ENCODE measurements at places on chromosomes 11 and 22. TPM values are rescaled to one million over a fixed set of nuclear protein-coding genes. Genes with fewer than 3 reads are reported as not detected.
A peak's percentile ranks its signal among the peaks of the same experiment; 100 is the strongest.

GRCh38 chr11:111923351-111923788 lies 4.7 kb downstream of the C11orf52 start:
- H3K27ac ChIP-seq, result peak overlapping the region; percentile 84
- no peak overlapping the region for H3K4me3 ChIP-seq
- peaks cover 15% of the 10 kb centered on the region for H3K4me1 ChIP-seq

DNA sequence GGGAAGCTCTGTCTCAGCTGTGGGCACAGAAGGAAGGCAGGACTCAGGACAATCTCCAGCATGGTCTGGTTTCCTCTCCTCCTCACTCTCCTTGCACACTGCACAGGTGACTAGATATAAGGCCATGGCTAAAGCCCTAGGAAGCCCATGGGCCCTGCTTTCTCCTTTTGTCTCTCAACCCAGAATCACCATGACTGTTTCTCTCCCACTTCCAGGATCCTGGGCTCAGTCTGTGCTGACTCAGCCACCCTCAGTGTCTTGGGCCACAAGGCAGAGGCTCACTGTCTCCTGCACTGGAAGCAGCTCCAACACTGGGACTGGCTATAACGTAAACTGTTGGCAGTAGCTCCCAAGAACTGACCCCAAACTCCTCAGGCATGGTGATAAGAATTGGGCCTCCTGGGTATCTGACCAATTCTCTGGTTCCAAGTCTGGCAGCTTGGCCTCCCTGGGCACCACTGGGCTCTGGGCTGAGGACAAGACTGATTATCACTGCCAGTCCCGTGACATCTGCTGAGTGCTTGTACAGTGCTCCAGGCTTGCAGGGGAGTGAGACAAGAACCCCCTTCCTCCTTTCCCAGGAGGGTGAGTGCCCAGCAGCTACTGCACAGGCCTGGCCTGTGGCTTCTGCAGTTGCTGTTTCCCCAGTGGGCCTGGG lies 104.0 kb upstream of the TOP3B start:
- no peaks in the 10 kb centered on the region for H3K4me1 ChIP-seq
- H3K27ac ChIP-seq, result no peak overlapping the region
- H3K27me3 ChIP-seq, result no peaks in the 10 kb centered on the region
- H3K36me3 ChIP-seq, result no peaks in the 10 kb centered on the region

- no peak for DNase-seq
- no peaks in the 10 kb centered on the region for H3K4me1 ChIP-seq
- H3K4me3 ChIP-seq, result no peak overlapping the region
- no peak overlapping the region for H3K27ac ChIP-seq
- H3K27me3 ChIP-seq, result no peaks in the 10 kb centered on the region
- H3K36me3 ChIP-seq, result no peaks in the 10 kb centered on the region
Observed at GRCh38 chr22:19483481-19484244, 3.9 kb downstream of the CDC45 start.

GRCh38 chr22:42280140-42280539 lies 9.7 kb upstream of the TCF20 start:
- H3K27me3 ChIP-seq, result peaks cover 4% of the 10 kb centered on the region
- H3K36me3 ChIP-seq, result no peaks in the 10 kb centered on the region
- H3K27ac ChIP-seq, result no peak overlapping the region

GRCh38 chr22:47123827-47124442 lies 361.5 kb downstream of the TBC1D22A start:
- H3K27ac ChIP-seq, result no peak overlapping the region
- H3K4me1 ChIP-seq, result no peaks in the 10 kb centered on the region
- no peak overlapping the region for H3K4me3 ChIP-seq
- no peaks in the 10 kb centered on the region for H3K36me3 ChIP-seq
- peak; percentile 18 for DNase-seq

DNA sequence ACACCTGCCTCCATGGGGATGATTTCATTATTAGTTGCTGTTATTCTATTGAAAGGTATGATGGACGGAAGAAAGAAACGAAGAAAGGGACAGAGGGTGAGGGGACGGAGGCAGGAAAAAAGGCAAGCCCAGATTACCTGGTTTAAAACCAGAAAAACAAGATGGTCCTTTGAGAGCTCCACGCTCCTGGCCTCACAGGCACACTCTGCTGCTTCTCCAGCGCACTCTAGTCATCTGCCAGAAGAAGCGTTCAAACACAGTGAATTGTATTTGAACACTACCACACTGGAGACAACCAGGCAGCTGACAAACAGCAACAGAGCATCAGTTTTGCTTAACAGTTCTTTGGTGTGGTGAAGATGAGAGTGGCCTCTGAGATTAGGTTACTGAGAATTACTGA lies 216.9 kb downstream of the CADM1 start:
- H3K4me3 ChIP-seq, result no peak overlapping the region
- H3K36me3 ChIP-seq, result no peaks in the 10 kb centered on the region
- no peaks in the 10 kb centered on the region for H3K4me1 ChIP-seq
- DNase-seq, result no peak

- no peaks in the 10 kb centered on the region for H3K4me1 ChIP-seq
- H3K4me3 ChIP-seq, result no peak overlapping the region
Observed at GRCh38 chr11:116605543-116606459, 167.0 kb downstream of the BUD13 start.

DNA sequence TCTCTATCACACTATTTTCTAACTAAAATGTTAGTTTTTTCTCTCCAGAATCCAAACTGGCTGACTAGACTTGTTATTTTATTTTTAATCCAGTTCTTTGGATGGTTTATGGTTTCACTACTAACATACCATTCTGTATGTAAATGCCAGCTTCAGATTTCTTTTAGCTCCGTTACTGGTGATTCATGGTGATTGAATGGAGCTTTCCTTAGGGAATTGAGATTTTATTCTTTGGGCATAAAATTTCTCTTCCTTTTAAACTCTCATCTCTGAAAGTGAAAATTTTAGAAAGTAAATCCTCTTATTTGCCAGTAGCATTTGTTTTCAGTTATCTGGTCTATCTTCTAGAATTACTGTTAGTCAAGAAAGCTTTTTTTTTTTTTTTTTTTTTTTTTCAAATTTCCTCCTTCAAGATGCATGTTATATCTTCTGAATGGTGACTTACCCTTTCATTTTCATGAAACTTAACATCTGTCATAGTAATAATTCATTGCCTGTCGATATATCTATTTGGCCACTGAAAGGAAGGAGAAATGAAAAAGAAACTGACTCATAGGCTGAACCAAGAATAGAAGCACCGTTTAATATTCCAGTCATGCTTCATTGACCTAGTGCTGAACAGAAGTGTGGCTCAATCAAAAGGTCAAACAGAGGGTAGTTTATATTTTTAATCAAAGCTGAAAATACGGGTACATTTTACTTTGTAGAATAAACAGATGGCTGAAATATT lies 6.4 kb downstream of the ENDOD1 start:
- H3K4me1 ChIP-seq, result no peaks in the 10 kb centered on the region
- no peak overlapping the region for H3K27ac ChIP-seq
- no peaks in the 10 kb centered on the region for H3K36me3 ChIP-seq
- H3K27me3 ChIP-seq, result no peaks in the 10 kb centered on the region

- DNase-seq, result peak; percentile 88
- peaks cover 4% of the 10 kb centered on the region for H3K4me1 ChIP-seq
- peak overlapping the region; percentile 86 for H3K4me3 ChIP-seq
- H3K36me3 ChIP-seq, result no peaks in the 10 kb centered on the region
- peak overlapping the region; percentile 71 for H3K27ac ChIP-seq
- H3K27me3 ChIP-seq, result no peaks in the 10 kb centered on the region
Observed at GRCh38 chr22:50341977-50342650, 1.0 kb upstream of the PPP6R2 start.

GRCh38 chr11:69401715-69402114 lies 79.7 kb upstream of the LINC01488 start:
- no peaks in the 10 kb centered on the region for H3K27me3 ChIP-seq
- H3K4me1 ChIP-seq, result peaks cover 14% of the 10 kb centered on the region
- no peak overlapping the region for H3K27ac ChIP-seq
- no peak for DNase-seq
- no peaks in the 10 kb centered on the region for H3K36me3 ChIP-seq

DNA sequence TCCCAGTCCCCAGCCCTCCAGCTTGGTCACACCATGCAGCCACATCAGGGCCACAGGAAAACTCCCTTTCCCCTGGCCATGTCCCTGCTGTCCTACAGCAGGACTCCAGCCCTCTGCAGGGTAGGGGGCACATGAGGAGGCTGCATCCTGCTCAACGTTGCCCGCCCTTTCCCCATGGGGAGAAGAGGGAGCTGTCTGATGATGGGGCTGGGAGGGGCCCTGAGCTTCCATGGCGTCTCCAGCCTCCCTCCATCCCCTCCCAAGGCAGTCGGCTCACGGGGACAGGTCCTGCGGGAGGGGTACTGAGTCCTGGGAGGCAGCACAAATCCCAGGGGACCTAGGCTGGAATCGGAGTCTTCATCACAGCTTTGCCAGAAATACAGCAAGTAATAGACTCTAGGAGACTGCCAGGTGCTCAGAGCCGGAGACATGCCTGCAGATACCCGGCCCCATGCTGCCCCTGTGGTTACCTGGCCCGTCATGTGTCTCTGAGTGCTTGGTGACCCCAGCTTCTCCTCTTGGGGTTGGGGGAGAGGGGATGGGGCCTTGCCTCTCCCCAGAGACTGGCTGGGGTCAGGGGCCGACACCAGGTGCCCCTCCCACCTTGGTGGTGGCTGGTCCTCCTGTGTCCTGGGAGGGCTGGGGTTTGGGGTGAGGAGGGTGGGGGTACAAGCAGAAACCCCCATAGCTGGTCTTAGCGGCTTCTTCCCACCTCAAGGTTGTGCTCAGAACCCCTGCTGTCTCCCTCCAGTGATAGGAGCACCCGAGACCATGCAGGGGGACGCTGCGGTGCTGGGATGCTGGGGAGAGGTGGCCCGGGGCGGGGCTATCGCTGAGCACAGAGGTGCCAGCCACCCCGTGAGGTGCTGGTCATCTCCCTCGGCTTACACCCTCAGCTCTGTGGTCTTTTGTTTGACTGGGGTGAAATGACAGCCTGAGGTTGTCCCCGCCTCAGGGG lies 2.3 kb downstream of the MRGPRE start:
- H3K4me3 ChIP-seq, result no peak overlapping the region
- H3K36me3 ChIP-seq, result no peaks in the 10 kb centered on the region
- no peaks in the 10 kb centered on the region for H3K27me3 ChIP-seq
- no peaks in the 10 kb centered on the region for H3K4me1 ChIP-seq

- DNase-seq, result no peak
- peaks cover 5% of the 10 kb centered on the region for H3K4me1 ChIP-seq
- no peak overlapping the region for H3K27ac ChIP-seq
- no peaks in the 10 kb centered on the region for H3K27me3 ChIP-seq
- no peaks in the 10 kb centered on the region for H3K36me3 ChIP-seq
Observed at GRCh38 chr11:111305162-111305802, 6.9 kb downstream of the POU2AF3 start.

DNA sequence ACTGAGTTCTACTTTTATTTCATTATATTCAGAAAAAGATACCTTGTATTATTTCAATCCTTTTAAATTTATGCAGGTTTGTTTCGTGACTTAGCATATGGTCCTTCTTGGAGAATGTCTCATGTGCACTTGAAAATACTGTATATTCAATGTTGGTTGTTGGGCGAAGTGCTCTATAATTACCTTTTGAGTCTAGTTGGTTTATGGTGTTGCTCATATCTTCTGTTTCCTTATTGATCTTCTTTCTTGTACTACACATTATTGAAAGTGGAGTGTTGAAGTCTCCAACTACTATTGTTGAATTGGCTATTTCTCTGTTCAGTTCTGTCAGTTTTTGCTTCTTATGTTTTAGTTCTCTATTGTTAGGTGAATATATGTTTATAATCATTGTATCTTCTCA lies 90.4 kb downstream of the KCNQ1OT1 start:
- H3K4me1 ChIP-seq, result no peaks in the 10 kb centered on the region
- no peak for DNase-seq
- H3K36me3 ChIP-seq, result no peaks in the 10 kb centered on the region

DNA sequence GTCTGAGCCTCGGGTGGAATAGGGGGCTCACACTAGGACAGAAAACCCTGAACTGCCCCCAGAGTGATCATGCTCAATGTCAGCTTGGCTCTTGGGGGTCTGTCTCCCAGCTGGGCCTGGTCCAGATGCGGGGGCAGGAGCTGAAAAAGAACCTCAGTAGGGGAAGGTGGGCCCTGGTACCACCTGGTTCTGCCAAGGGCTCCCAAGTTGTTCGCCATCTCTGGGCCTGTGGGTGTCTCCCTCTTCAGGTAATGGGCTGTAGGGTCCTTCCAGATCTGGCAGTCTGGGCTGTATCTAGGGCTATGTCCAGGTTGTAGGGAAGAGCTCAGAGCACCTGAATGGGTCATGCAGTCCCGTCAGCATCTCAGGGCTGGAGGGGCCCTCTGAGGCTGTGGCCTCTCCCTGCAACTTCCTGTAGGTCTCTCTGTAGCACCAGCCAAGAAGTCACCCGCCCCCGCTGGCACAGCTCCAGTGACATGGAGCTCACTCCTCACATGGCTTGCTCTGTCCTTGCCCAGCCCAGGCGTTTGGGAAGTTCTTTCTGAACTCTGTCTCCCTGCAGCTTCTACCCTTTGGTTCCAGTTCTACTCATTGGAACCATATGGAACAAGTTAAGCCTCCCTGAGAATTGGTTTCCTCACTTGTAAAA lies 33.0 kb upstream of the SOX10 start:
- no peaks in the 10 kb centered on the region for H3K4me1 ChIP-seq
- no peak overlapping the region for H3K27ac ChIP-seq
- no peak overlapping the region for H3K4me3 ChIP-seq
- H3K27me3 ChIP-seq, result no peaks in the 10 kb centered on the region

DNA sequence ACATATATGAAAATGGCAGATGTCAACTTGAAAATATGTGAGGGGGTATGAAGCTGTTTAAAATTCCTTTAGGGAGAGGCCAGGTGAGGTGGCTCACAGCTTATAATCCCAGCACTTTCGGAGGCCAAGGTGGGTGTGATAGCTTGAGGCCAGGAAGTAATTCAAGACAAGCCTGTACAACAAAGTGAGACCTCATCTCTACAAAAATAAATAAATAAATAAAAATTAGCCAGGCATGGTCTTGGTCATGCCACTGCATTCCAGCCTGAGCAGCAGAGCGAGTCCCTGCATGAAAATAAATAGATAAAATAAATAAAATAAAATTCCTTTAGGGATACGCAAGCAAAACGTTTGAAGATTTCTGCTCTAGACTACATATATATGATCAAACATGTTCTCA lies 38.1 kb upstream of the FAM181B start:
- no peak for DNase-seq
- no peak overlapping the region for H3K4me3 ChIP-seq
- no peaks in the 10 kb centered on the region for H3K4me1 ChIP-seq

DNA sequence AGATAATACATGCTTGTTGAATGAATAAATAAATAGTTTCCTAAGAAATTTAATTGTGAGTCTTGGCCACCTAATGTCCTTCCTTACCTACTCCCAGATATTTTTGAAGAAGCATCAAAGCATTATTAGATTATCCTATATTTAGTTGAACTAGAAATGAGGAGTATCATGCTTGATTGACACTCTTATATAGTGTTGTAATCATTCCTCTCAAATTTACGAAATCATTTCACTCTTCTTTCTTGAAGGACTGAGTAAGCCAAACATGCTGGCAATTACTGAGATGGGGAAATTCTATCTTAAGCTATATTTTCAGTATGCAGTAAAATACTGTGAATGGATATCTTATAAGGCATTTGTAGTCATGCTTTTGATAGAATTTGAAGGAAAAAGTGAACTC lies 189.0 kb downstream of the LUZP2 start:
- no peaks in the 10 kb centered on the region for H3K36me3 ChIP-seq
- no peak for DNase-seq
- H3K27ac ChIP-seq, result no peak overlapping the region
- H3K27me3 ChIP-seq, result no peaks in the 10 kb centered on the region
- no peaks in the 10 kb centered on the region for H3K4me1 ChIP-seq

THOC5 gene
- total RNA-seq, result 15.6 TPM

ESAM gene
- total RNA-seq, result 11.4 TPM

KDM4D gene
- total RNA-seq, result 0.26 TPM

SEC14L6 gene
- total RNA-seq, result not detected

ABTB2 gene
- 6.0 TPM for total RNA-seq

TBX10 gene
- not detected for total RNA-seq

CATSPERZ gene
- not detected for total RNA-seq

TIGD3 gene
- total RNA-seq, result 0.10 TPM

F2 gene
- total RNA-seq, result 1,339 TPM

TCP11L1 gene
- 7.4 TPM for total RNA-seq

CRYBB3 gene
- not detected for total RNA-seq

NRGN gene
- total RNA-seq, result not detected

CCDC81 gene
- 0.51 TPM for total RNA-seq
